ENCODE measurements at places on chromosomes 5 and 9. TPM values are rescaled to one million over a fixed set of nuclear protein-coding genes. Genes with fewer than 3 reads are reported as not detected.

GRCh38 chr5:106875591-106876297 lies 795.0 kb downstream of the EFNA5 start:
- no peak for DNase-seq

DNA sequence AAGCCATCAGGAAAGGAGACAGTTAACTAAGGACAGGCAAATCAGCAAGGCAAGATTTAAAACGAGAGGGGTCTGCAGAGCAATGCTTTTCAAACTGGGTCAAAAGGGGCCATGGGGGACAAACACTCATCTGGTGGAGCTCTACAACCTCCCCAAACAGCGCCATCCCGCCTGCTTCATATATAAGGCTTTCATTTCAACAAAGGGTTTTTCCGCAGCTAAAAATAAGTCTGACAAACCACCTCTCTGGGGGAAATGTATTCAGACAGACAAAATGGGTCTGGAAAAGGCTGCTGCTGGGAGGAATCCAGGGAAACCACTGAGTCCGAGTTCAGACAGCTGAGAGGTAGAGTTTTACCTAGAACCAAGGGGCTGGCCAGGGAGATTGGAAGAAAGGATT lies 8.3 kb upstream of the SEPTIN8 start:
- DNase-seq: no peak

GRCh38 chr9:95641586-95641985 lies 124.8 kb upstream of the PTCH1 start:
- DNase-seq: no peak

DNA sequence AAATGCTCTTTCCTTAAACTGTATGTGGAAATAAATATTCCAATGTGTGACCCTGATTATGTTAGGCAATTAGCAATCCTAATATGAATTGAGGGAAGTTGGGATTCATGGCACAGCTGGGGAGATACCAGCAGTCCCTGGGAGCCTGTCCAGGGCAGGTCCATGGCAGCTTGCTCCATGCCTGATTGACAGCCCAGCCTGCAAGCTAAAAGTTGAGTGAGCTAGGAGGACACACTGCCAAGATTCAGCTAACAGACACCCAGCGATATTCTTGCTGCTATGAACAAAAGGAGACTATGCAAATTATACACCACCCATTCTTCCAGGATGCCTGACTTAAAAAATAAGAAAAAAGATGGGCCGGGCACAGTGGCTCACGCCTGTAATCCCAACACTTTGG lies 6.2 kb downstream of the TGFBI start:
- DNase-seq: no peak

DHFR gene
- 19.5 TPM for total RNA-seq

GADD45G gene
- total RNA-seq: 3.7 TPM

LECT2 gene
- not detected for total RNA-seq

GLRA1 gene
- total RNA-seq: not detected

PCDHGA9 gene
- 0.13 TPM for total RNA-seq

Measured in naive thymus-derived CD8-positive, alpha-beta T cell (primary cell).